Muscle of back (tissue), 13 donors: ENCODE measurements at places on chromosomes 4 and X.

DNA sequence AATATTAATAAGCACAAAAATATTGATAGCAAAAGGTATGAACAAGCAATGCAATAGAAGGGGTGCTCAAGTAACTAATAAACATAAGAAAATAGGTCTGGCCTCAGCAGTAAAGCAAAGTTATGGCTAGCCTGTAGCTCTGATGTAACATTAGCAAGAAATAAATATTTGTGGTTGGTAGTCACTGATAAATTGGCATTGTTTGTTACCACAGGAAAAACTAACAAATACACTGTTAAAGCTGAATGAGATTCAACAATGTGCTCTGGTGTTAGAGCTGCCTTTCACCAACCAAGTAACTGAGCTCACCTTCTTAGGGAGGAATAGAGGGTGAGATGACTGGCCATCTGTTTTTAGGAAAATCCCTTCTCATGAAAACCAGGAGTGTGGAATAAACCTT, 71.4 kb downstream of the AREG start:
- DNase-seq = no peak

DNA sequence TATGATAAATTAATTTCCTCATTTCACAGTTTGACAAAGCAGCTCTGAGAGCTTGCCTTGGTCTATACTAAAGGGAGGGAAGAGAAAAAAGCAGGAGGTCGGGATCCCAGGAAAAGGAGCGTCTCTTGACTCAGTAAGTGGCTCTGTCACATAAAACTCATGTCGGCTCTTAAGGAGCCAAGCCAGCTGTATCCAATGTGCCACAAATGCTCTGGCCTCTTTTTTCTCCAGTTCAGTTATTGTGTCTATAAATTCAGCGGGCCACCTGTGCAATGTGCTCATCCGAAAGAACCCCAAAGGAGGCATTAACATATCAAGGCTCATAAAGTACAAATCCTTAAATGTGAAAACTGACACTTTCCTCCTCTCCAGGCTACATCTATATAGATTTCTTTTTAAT, 337.7 kb upstream of the FAM241A start:
- peak; percentile 8 for DNase-seq

GRCh38 chrX:79146640-79147390, 2.3 kb downstream of the GPR174 start:
- no peak for DNase-seq

- no peak for DNase-seq
These were observed 64.2 kb downstream of the PACRGL start for GRCh38 chr4:20764366-20764992.

DNA sequence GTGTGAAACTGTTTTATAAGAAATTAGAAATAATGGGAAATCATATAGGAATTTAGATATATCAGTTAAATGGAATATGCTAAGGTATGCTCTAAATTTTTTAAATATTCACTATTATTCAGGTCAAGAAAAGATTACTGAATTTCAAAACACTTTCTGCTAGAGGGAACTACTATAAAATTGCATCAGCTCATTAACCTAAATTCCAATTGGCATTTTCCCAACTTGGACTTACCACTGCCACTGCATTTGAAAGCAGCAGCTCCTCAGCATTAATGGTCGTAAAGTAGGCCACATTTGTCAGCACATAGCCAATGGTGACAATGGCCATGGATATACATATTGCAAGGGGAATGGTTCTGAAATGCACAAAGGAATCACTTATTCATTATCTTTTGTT, 57.3 kb downstream of the SLC7A11 start:
- DNase-seq = no peak

- DNase-seq = peak; percentile 18
These were observed 98.4 kb upstream of the MAGEE2 start for GRCh38 chrX:75883446-75883845.

DNA sequence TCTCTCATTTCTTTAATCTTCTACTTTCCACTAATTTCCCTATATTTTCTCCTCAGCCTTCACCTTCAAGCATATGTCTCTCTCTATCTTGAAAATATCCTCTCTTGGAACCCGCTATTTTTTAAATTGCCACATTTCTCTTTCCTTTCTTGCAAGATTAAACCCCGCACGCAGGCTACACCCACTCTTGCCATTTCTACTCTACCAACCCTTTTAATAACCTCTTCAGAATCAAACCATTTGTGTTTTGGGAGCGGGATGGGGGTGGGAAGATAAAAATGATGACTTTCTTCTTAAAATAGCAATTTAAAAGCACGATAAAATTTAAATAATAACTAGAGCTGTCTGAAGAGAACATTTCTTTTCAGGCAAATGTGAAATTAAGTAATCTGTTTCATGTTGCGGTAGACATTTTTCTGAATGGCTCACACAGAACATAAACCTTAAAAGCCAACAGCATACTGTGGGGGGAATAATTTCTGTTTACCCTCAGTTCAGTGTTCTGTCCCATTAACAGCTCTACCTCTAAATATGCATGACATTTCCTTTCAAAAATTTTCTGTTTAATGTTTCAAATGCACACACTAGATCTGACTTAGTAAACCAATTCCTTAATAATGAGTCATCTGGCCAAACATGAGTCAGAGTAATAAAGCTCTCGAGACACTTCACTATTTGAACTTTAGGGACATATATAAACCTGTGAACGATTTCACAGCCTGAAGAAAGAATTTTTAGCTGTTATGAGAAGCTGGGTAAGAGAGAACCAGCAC, 20.5 kb downstream of the ARSJ start:
- DNase-seq = peak; percentile 62

DNA sequence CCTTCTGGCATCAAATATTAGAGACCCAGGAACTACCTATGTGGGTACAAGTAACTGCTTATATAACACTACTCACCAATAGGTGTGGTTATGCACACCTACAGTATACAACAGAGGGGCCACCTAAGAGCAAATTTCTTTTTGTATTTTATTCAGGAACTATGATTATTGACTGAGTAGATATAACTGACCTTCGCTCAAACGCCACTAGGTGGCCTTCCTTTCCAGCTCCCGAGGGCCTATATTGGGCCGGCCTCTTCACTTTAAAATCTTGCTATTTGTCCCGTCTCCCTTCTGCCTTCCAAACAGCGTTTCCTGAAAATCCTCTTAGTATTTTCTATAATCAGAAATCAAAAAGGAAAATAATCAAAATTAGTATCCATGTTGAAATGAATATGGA, 19.9 kb upstream of the PABPC5 start:
- DNase-seq = peak; percentile 0

GRCh38 chr4:140049849-140050637, 103.9 kb downstream of the MAML3 start:
- DNase-seq = no peak

- no peak for DNase-seq
These were observed 69.8 kb downstream of the GAB1 start for GRCh38 chr4:143406523-143406922.

- no peak for DNase-seq
These were observed 38.6 kb downstream of the SORBS2 start for GRCh38 chr4:185773419-185773818.

GRCh38 chr4:57102050-57102624, 8.0 kb downstream of the IGFBP7 start:
- peak; percentile 63 for DNase-seq

DNA sequence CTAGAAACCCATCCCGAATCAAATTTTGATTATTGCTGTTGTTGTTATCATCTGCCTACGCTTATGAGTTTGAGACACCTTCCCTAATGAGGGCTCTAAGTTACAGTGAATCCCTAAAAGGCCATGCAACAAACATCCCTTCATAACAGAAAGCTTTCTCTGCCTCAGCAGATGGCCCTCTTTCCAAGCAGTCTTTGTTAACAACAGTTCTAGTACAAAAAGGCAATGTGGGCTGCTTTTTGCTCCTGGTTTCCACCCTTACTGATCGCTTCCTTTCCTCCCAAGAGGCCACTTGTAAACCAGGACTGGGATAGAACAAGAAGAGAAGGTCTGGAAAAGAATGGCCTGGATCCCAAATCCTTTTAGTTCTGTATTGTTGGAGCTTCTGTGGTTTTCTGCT, 24.2 kb downstream of the GPC4 start:
- no peak for DNase-seq

DNA sequence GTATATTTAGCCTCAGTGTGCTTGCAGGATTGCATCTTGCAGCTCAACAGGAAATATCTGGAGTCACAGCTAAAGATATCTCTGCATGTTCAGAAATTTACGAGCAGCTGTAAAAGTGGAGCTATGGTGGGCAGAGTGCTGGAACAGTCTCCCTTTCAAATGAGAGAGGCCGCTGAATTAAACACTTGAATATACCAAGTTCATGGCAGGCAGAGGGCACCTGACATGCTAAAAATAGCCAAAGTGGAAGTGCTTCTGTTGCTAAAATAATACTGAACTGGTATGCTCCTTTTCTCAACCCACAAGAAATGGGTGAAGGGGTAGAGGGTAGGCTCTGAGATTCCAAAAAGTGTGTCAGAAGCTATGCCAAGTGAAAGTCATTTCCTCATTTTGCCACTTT, 98.1 kb downstream of the MGST2 start:
- DNase-seq = peak; percentile 51

DNA sequence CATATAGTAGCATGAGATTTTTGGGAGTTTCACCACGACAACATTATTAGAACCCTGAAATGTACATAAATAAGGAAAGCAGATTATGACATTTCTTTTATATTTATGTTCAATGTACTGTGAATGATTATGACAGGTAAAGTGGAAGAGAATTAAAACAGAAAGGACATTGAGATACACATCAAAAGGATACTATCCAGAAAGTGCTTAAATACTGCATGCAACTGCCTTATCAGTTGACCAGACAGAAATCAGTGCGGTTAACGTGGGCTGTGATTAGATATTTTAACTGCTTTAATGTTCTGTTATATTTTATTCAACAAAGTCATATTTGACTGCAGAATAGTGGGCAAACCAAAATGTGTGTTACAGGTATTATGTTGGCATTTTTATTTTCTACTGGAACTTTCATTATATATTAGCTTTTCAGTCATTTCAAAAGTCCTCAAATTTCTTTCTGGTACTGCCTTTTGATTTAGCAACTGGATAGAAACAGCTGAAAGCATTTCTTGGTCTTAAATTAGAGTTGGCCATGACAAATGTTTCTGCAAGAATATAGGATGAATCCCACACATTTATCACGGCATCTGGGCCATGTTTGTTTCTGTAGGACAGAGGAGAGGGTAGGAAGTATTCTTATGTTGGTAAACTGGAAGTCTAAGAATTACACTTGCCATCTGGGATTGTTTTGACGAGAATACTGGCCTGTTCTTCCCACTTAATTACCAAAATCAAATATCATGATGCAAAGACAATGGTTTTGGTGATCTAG, 255.2 kb downstream of the SLC39A8 start:
- no peak for DNase-seq

DNA sequence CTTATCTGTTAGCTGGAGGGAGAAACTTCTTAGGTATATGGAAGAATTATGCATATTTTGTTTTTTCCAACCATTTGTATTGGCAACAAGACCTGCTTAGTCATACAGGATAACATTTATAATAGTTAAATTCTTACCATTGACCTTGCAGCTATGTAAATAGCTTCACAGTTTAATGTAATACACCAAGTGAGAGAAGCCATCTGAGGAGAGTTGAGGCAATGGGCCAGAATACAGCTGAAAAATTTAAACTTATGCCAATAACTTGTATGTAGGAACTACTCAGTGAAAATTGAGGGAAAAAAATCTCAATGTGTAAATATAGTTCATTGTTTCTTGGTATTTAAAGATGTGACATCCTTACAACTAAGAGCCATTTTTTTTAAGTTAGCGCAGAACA, 273.5 kb downstream of the DACH2 start:
- peak; percentile 18 for DNase-seq

- no peak for DNase-seq
These were observed 48.1 kb upstream of the TSPAN7 start for GRCh38 chrX:38513112-38513742.
